ENCODE measurements at places on chromosomes 4 and X.

- no peak for DNase-seq
Observed at GRCh38 chr4:90718931-90719330, 591.7 kb downstream of the CCSER1 start.

DNA sequence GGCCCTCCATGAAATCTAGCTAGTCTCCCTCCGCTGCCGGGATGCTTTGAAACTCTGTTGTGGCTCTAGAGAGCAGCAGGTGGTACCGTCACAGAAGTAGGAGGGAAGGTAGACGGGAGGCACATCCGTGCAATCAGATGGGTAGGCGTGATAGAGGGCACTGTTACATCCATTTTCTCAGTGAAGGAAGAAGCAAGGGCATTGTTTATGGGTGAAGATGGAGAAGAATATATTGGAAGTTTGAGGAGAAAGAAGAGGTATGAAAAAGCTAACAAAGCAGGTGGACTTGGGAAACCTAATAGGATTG is 1.3 kb downstream of the ANAPC4 start:
- no peak for DNase-seq

GRCh38 chr4:169851750-169852149 is 94.0 kb upstream of the HPF1 start:
- DNase-seq: no peak

- no peak for DNase-seq
Observed at GRCh38 chrX:137915466-137915865, 349.5 kb downstream of the ZIC3 start.

GRCh38 chr4:44487341-44487740 is 38.7 kb upstream of the KCTD8 start:
- DNase-seq: no peak

- DNase-seq: no peak
Observed at GRCh38 chrX:21873063-21873775, 17.4 kb downstream of the YY2 start.

GRCh38 chr4:5066101-5066500 is 14.8 kb downstream of the STK32B start:
- DNase-seq: no peak

- DNase-seq: no peak
Observed at GRCh38 chrX:136452614-136453013, 35.1 kb upstream of the BRS3 start.

DNA sequence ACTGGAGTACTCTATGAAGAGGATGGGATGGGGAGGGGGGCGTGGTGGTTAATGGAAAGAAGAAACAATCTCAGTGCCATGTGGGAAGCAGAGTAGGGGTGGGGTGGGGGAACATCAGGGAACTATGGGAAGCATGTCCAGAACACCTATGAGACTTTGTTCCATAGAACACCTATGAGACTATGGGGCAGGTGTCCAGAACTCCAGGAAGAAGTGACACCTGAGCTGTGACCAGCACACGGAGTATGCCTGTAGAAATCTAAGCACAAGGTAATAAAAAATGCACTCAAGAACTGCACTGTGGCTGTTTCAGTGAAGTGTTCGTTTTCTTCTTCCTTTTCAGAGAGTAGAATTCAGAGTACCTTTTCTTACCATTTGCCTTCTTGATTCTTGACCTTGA is 704.8 kb upstream of the TENM3 start:
- DNase-seq: no peak

GRCh38 chrX:11447418-11447817 is 154.2 kb downstream of the AMELX start:
- no peak for DNase-seq

DNA sequence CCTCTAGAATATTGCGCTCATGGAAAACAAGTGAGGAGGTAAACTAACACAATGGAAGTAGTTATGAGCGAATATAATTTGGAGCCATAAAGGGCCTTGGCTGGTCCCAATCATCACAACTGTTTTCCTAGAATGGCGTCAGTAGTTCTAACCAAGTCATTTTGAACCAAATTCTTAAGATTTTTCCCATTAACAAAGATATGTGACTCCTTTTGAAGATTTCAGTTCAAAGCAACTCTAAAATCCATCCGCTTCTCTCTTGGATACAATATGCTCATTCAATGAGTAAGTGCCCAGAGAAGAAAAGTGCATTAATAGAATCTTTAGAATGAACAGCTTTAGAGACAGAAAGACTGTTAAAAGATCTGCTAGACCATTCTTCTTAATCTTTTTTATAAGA is 19.6 kb upstream of the MYOZ2 start:
- no peak for DNase-seq

- no peak for DNase-seq
Observed at GRCh38 chr4:184811526-184812198, 14.1 kb downstream of the ACSL1 start.

GRCh38 chrX:8813036-8813435 is 11.9 kb upstream of the FAM9A start:
- no peak for DNase-seq

- DNase-seq: no peak
Observed at GRCh38 chr4:94728056-94728766, 29.5 kb upstream of the BMPR1B start.

DNA sequence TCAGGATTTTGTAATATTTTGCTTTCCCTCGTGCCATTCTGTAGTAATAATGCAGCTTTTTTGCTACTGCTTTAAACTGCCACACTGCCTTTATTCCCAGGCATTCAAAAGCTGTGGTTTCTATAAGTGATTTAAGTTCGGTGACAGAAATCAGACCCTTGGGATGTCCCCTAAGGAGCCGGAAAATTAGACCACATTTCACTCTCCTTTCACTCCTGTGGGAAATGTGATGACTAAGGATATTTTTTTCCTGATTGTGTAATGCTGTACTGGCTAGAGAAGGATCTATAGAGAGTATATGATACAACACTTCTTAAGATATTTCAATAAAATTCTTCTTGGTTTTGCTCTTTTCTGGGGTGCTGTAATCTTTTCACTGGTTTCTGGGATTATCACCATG is 24.4 kb downstream of the UGT2A3 start:
- DNase-seq: no peak

GRCh38 chr4:117968606-117969005 is 65.7 kb upstream of the NDST3 start:
- DNase-seq: no peak

GRCh38 chr4:82500435-82501153 is 61.2 kb downstream of the TMEM150C start:
- DNase-seq: no peak

Measured in activated naive CD4-positive, alpha-beta T cell treated with anti-CD3 and anti-CD28 coated beads, Interleukin-2, amount 50 U/mL, for 72 hours (primary cell).